ENCODE measurements at places on chromosomes 7 and 10.

- DNase-seq = no peak
These were observed 12.6 kb downstream of the CPA2 start for GRCh38 chr7:130279286-130279685.

DNA sequence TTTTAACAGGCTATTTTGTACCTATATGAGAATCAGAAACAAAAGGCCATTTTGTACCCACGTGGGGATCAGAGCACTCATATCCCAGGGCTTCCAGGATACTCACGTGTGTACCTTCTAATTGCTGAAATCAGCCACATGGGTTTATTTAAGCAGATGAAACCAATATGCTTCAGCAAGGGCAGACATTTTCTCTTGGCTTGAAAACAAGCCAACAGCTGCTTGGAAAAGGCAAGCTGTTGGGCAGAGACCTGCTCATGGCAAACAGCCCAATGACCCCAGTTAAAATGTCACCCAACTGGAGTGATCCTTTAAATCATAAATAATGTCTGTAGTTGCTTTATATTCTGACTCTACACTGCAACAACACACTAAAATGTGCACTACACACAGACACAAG lies 26.5 kb upstream of the TOMM7 start:
- DNase-seq = no peak

- no peak for DNase-seq
These were observed 22.7 kb upstream of the AGFG2 start for GRCh38 chr7:100516135-100516812.

- no peak for DNase-seq
These were observed 1469.5 kb upstream of the CELF2 start for GRCh38 chr10:9547936-9548904.

GRCh38 chr10:87596351-87596750 lies 63.3 kb upstream of the PAPSS2 start:
- no peak for DNase-seq

GRCh38 chr10:22058201-22058600 lies 54.7 kb upstream of the DNAJC1 start:
- no peak for DNase-seq

GRCh38 chr7:156640949-156641485 lies 443 bp downstream of the RNF32 start:
- peak; percentile 29 for DNase-seq

DNA sequence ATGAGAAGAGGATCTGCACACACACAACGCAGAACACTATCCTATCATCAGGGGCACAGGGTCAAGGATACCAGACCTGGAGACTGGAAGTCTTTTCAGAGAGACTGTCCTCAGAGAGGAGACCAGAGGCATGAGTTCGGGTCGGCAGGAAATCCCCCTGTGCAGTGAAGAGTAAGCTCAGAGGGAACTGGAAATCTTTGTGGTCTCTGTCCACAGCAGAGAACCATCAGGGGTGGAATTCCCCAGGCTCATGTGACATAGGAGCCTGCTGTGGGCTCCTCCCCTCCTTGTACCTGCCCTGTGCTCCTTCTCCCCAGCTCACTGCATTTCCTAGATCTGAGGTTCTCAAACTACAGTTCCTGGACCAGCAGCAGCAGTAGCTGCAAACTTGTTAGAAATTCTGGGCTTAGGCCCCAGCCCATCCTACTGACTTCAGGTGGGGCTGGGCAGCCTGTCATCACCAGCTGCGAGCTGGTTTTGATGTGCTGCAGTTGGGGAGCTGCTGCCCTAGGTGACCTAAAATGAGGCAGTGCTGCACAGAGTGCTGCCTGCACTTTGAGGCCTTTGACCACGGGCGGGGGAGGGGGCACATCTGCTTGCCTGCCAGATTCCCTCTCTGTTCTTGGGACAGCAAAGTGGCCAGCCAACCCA lies 2.4 kb downstream of the ZMIZ2 start:
- no peak for DNase-seq

GRCh38 chr7:151168003-151168786 lies 701 bp upstream of the GBX1 start:
- peak; percentile 26 for DNase-seq

DNA sequence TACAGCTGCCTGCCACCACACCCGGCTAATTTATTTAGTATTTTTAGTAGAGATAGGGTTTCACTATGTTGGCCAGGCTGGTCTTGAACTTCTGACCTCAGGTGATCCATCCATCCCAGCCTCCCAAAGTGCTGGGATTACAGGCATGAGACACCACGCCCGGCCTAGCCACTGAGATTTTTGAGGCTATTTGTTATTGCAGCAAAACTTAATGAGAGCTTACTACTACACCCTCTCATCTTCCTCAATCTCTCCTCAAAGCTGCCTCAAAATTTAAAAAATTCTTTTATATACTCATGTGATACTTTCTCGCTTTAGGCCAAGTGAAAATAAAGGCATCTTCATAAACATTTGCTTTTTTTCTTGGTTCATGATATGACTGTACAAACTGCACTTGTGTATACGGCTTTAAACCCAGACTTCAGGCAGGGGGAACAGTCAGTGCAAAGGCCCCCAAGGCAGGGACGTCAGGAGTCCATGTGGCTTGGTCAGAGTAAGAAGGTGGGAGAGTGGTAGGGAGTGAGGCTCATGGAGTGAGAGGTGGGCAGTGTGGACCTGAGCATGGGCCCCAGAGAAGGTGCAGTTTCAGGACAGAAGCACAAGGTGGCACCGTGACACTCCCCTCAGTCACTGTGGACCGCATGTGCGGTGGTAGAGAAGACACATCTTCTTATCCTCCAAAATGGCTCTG lies 55.5 kb downstream of the SYPL1 start:
- peak; percentile 36 for DNase-seq

- no peak for DNase-seq
These were observed 145.7 kb downstream of the RNLS start for GRCh38 chr10:88437411-88437810.

- DNase-seq = no peak
These were observed 21.3 kb downstream of the CFAP46 start for GRCh38 chr10:132921086-132921485.

DNA sequence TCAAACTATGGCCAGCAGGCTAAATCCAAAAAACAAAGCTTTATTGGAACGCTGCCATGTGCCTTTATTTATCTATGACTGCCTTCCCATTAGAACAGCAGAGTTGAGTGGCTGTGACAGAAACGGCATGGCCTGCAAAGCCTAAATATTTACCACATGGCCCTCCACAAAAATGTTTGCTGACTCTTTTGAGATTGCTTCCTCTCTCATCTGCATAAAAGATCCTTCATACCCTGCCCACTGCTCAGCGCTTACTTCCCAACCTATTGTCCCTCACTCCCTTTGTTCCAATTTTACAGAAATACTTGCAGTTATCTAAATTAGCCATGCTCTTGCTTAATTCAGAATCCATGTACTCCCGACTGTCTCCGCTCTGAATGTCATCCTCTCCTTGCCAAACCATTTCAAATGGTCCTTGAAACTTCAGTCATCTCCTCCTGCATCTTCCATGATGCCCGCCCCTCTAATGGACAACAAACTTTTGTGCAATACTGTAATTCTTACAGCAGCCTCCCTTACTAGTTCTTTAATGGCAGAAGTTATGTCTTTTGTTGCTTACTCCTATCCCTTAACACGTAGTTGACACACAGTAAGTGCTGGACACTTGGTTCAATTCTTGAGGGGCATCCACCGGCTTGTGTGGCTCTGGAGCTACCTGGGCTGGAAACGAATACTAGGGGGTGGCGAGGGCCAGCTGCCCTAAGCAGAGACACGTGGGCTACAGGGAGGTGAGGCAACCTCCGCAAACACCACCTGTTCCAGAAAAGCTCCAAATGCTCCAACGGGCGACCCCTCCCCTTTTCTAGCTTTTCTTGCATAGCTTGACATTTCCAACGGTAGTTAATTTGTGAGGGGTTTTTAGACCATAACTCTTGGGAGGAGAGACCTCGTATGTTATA lies 832 bp downstream of the XRCC2 start:
- no peak for DNase-seq

DNA sequence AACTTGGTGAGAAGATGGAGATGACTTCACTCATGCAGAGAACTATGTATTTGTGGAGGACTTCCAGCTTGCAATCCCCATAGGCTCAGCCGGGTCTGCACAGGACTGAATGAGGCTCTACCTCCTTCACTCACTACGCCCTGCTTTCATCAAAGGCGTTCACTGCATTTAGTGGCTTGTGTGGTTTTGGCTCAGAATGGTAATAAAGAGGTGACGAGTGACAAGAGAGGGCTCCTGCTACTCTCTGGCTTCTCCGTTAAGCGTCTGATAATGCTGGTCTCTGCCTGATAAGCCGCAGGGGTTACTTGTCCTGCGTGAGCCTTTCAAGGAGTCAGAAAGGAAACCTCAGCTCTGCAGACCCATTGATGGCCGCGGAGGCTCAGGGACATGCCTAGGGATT lies 343.4 kb downstream of the PRPF18 start:
- no peak for DNase-seq

GRCh38 chr7:106243893-106244292 lies 40.9 kb downstream of the NAMPT start:
- no peak for DNase-seq

DNA sequence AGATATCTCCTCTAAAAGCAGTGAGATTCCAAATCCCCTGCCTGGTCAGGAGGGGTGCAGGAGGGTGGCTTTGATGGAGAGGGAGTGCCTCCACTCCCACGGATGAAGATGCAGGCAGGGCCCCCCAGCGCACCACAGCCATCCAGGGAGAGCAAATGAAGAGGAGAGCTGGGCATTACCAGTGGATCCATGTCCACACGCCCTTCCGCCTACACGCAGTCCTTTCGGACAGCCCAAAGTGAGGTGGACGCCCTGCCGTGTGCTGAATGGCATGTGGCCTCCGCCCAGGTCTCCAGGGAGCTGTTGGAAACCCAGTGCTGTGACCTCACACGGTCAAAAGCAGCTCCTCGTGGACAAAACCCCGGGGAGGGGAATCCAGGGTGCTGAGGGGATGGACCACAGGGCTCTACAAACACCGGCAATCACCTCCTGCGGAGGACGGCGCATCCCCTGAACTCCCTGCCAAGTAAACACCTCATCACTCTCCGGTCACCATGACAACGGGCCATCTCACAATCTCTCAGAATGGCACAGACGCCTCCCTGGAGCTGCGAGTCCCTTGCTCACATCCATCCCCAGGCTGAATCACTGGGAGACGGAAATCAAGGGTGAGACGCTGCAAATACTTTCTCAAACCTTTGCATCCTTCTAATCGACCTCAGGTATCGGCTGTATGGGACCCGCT lies 35.0 kb upstream of the DNAAF5 start:
- no peak for DNase-seq

DNA sequence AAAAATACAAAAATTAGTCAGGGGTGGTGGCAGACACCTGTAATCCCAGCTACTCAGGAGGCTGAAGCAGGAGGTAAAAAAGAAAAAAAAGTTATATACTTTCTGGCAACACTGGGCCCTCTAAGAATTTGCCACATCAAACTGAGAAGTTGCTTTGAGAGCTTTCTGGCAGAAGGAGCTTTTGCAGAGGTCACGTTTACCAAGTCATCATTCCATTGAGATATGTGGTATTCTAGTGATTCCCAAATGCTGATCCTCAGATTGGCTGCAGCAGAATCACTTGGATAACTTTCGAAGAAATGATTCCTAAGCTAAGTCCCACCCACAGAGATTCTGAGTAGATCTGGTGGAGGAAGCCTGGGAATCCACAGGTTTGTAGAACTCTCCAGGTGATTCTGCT lies 80.5 kb downstream of the ADAM22 start:
- DNase-seq = no peak

GRCh38 chr7:47709451-47709850 lies 127.5 kb upstream of the TNS3 start:
- DNase-seq = no peak

DNA sequence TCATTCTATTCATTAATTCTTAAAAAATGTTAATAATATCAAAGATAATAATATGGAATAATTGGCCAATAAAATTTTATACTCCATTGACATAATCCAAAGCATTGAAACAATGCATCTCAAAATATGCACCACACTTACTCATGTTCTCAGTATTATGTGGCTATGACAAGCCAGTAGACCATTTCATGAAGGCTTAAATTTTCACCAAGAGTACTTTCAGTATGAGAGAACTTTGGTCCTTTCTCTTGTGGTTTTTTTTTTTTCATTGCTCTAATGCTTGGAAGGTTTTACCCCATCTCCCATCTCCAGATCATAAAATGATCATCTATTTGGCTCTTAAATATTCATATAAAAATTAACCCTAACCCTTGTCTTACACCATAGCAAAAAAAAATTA lies 45.5 kb upstream of the TMEM140 start:
- no peak for DNase-seq

- DNase-seq = no peak
These were observed 54.1 kb upstream of the NXPH1 start for GRCh38 chr7:8379264-8379663.

DNA sequence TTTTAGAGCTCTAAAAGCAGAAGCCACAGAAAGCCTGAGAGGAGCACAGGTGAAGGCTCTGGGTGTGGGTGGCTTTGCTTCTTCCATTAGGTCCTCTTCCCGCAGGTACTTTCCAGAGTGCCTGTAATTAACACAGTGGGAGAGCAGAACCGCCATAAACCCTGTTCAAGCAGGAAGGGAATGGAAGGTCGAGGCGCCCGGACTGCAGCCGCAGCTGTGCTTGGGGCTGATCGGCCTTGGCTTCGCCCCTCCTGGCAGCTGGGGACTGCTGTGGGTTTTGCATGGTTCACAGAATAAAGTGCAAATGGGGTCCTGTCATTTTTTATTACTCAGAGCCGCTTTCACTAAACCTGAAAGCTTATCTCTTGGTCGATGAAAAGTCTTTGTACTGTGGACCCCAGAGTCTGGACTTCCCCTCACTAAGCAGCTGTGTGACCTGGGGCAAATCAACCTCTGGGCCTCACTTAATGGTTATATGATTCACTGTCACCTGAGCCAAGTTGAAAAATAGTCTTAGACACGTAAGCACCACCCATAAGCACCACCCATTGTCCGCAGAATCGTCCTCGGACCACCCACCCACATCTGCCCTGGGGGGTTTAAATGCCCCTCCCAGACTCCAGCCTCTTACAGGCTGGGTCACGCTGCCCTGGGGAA lies 100.9 kb downstream of the XRCC2 start:
- no peak for DNase-seq

GRCh38 chr7:2608921-2609411 lies 22.8 kb upstream of the TTYH3 start:
- DNase-seq = no peak

DNA sequence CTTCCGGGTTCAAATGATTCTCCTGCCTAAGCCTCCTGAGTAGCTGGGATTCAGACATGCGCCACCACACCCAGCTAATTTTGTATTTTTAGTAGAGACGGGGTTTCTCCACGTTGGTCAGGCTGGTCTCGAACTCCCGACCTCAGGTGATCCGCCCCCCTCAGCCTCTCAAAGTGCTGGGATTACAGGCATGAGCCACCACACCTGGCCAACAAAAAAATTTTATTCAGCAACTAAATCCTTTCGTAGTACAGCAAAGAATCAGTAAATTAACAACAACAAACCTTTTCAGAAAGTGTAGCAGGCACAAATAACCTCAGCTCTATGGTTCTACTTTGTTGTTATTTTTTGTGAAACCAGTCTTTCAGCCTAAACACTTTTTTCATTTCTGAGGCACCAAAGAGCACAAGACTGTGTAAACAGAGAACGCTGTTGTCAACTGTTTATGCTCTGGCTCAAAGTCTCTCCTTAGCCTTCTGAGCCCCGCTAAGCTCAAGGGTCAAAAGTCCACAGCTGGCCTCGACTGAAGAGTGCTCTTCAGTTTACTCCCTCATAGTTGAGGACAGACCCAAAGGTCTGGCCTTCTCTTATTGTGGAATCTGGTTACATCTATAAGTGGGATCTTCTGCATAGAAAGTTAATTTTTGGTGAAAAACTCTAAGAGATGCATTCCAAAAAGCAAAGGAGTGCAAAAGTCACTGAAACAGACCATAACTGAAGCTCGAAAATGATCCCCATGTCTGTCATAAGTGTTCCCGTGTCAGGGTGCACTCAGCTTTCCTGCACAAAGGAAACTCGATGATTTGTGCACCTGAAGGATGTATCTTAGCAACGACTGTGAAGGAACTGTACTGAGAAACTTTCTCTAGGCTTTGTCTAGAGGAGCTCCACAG lies 24.6 kb upstream of the DDX50 start:
- no peak for DNase-seq
